ENCODE measurements at places on chromosomes 5 and 9.

- DNase-seq: no peak
Measured at GRCh38 chr9:37639109-37639762, 11.5 kb upstream of the FRMPD1 start.

- DNase-seq: peak; percentile 70
Measured at GRCh38 chr9:114487607-114488300, 17.5 kb downstream of the WHRN start.

DNA sequence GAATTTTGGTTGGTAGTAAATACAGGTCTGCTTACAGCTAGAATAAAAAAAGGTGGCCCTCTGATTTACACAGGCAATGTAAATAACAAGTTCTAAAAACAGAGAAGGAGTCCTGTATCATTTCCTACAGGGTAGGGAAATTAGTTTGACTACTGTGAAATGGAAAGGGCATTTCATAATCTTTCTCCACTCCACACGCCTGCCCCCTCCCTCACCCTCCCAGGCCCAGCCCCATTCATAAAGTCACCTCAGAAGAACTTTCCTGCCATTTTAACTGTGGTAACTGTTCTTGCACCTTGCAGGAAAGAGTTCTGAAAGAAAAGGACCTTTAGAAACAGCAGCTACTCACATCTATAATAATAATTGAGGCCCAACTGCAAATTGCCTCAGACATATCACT is 69.7 kb downstream of the MEF2C start:
- DNase-seq: no peak

- DNase-seq: no peak
Measured at GRCh38 chr5:169584998-169585451, 1.5 kb downstream of the SPDL1 start.

DNA sequence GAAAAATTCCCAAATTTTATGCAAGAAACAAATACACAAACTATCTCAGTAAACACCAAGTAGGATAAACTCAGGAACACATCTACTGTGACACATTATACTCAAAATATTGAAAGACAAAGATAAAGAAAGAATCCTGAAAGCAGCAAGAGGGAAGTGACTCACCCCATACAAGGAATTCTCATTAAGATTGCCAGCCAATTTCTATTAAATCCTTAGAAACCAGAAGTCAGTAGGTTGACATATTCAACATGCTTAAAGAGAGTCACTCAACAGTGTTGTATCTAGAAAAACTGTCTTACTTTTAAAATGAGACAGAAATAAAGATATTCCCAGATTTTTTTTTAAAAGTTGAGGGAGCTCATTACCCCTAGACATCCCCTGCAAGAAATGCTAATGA is 15.5 kb downstream of the SPATA31E1 start:
- DNase-seq: no peak

DNA sequence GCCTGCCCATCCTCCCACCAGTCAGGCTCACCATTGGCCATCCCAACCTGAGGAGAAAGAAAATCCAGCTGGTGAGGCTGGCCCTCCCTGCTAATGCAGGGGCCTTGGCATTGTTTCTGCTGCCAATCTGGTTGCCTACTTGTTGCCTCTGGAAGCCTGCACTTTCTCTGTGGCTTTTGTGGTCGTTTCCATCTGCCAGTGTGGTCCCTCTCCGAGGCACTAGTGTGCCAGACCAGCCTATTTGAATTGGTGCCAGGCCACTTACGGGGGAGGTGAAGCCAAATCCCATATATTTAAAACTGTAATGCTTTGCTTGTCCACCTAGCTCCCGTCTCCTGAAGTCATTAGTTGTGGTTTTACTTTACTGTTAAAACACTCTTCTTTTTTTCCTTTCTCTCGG is 213.4 kb upstream of the ADAMTSL1 start:
- peak; percentile 29 for DNase-seq

GRCh38 chr5:12242950-12243888 is 339.0 kb upstream of the CTNND2 start:
- peak; percentile 8 for DNase-seq

GRCh38 chr5:71932655-71933338 is 174.5 kb upstream of the MAP1B start:
- DNase-seq: peak; percentile 49

DNA sequence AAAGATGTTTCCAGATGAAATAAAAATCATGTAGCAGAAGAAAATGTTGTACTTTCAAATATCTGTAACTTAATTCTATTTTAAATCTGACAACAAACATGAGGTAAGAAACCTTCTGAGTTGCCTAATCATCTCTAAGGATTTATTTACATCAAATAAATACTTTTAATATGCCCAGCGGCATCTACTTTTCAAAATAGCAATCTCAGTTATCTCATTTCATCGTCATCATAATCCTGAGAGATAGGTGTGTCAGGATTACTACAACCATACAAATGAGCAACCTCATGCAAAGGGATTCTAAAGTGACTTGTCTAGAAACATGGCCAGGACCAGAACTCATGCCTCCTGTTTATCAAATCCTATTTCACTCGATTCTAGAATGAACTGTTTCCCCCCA is 49.5 kb downstream of the DENND1A start:
- no peak for DNase-seq

GRCh38 chr5:107217721-107218130 is 453.0 kb downstream of the EFNA5 start:
- DNase-seq: no peak

DNA sequence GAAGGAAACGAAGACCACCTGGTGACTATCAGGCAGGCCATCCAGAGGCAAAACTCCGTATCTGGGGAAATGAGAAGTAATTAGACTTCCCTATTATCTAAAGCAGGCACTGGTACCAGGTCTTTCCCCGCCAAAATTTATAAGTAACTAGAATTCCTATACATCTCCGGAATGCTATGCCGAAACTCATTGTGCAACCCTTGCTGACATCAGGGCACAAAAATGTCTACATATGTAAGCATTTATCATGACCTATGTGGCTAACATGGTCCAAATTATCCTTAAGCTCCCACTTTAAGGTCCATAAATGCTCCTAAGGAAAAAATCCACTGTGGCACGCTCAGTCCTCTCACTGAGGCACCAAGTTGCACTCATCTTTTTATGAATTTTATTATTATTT is 17.8 kb downstream of the ACTL7B start:
- peak; percentile 63 for DNase-seq

GRCh38 chr9:128718475-128718874 is 5.5 kb downstream of the ZDHHC12 start:
- DNase-seq: no peak

GRCh38 chr5:31144364-31144763 is 49.1 kb upstream of the CDH6 start:
- no peak for DNase-seq

- DNase-seq: no peak
Measured at GRCh38 chr5:82925061-82925411, 152.2 kb downstream of the TMEM167A start.

DNA sequence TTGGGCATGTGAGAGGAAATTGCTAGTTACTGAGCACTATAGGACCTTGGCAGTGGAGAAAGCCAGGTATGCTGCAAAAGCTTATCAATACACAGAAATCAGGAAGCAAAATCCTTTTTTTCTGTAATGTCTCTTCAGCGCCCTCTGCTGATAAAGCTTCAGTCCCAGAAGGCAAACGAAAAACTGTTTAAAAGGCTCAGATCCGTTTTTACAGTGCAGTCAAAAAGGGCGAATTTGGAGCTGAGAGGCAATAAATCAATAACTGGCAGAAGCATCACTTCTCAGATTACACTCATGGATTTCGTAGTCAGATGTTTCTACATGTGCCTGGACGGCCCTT is 1.1 kb upstream of the MAN2A1 start:
- DNase-seq: peak; percentile 40

DNA sequence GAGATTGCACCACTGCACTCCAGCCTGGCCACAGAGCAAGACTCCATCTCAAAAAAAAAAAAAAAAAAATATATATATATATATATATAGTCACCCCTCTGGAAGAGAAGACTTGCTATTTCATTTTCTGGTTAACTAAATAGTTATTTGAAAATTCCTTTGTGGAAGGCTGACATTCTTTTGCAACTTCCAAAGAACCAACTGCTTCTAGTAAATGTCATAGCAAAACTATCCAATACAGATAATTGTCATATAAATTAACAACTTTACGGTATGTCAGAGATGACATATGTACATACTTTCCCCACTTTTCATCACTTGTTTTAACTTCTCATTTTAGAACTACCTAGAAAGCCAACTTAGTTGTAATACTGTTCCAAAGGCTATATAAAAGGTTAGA is 50.9 kb downstream of the PRUNE2 start:
- no peak for DNase-seq

DNA sequence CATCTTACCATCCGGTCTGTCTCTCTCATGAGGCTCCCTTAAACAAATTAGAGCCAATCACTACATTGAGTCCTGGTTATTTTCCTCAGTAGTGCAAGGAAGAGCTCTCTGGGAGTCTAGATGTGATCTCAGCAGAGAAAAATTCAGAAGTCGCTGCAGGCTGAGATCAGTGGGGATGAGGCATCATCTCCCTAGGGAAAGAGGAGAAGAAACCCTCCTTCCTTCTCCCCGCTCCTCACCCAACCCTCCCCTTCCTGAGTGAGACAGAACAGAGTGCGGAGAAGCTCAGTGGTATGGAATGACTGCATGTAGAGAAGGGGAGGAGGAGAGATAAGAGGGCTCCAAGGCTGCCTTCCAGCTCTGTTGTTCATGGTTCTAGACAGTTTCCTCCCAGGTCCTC is 80.5 kb downstream of the PAPPA start:
- peak; percentile 97 for DNase-seq

DNA sequence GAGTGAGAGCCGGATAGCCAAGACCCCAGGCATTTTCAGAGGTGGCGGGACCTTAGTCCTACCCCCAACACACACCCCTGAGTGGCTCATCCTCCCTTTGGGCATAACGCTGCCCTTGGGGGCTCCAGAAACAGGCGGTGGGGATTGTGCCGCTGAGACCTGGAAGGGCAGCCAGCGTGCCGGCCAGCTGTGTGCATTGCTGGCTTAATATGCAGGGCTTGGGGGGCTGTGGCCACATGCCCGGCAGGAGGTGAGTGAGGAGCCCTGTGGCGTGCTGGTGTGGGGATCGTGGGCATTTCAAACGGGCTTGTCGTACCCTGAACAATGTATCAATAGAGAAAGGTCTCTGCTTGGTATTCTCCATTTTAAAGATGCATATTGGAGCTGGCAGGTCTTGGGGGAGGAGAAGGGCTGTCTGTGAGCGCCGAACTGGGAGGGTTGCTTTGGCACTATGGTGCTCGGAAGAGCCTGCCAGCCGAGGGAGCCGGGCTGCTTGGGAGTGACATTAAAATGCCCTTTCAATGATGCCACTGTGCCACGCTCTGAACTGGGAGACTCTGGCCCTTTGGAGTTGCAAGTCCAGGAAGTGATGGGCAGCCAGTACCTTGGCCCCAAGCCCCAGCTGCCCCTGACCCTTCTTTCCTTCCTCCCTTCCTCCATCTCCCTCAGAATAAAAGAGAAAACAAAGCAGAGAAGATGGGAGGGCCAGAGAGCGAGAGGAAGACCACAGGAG is 11.2 kb upstream of the OLFM1 start:
- no peak for DNase-seq

GRCh38 chr5:137205231-137206027 is 293.7 kb downstream of the SPOCK1 start:
- no peak for DNase-seq

GRCh38 chr9:134187891-134188385 is 23.6 kb upstream of the RNU6ATAC start:
- DNase-seq: no peak

- no peak for DNase-seq
Measured at GRCh38 chr5:21693591-21693990, 1159.6 kb downstream of the CDH12 start.

- DNase-seq: no peak
Measured at GRCh38 chr5:21688655-21689054, 1164.5 kb downstream of the CDH12 start.

DNA sequence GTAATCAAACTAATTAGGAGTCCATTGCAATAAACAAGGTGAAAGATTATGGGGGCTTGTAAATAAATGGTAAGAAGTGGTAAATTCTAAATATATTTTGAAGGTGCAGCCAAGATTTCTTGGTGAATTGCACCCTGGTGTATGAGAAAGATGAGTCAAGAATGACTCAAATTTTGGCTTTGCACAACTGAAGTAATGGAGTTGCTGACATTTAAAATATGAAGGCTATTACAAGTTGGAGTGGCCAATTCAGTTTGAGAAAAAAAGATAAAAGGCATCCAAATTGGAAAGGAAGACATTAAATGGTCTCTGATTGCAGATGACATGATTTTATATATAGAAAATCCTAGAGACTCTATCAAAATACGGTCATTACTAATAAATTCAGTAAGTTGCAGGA is 2330.6 kb downstream of the MAT2B start:
- no peak for DNase-seq

DNA sequence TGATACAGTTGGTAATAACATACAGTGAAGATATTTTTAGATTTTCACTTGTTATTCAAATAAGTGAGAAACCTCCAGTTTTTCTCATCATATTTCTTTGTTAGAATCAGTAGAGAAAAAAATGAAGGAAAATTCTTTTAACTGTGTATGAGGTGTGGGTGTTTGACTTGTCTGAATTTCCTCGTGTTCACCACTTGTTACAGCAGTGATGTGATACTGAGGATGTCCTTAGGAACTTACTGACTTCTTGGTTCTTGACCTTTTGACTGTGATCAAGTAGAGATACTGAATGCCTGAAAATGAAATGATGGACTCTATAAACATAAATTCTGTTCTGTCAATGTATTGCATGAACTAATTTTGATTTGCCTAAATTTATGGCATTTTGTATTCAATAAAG is 10.7 kb downstream of the PBX3 start:
- no peak for DNase-seq

- DNase-seq: no peak
Measured at GRCh38 chr5:132662925-132663770, 5.2 kb downstream of the IL13 start.

GRCh38 chr9:129282731-129283211 is 104.7 kb upstream of the IER5L start:
- DNase-seq: no peak

DNA sequence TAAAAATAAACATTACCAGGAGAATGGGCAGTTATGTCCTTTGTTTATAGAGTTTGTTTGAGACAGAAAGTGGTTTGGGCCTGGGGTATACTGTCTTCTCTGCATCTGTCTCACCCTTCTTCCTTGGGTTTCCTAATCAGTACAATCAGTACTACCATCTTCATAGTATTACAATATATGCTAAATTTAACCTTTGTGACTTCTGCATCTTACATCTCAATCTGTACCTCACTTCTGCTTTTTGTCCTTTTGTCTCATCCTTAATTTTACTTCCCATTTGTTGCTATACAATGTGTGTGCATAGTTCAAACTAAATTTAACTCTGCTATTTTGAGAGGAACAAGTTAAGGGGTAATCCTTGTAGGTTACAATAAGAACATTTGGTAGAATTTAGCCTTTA is 19.6 kb downstream of the FBXO38 start:
- peak; percentile 20 for DNase-seq

Measured in umbilical cord (tissue), 2 donors.